ENCODE measurements at places on chromosomes 13 and 19.
A peak's percentile ranks its signal among the peaks of the same experiment; 100 is the strongest.

GRCh38 chr19:10971107-10971726 lies 10.4 kb downstream of the SMARCA4 start:
- no peak overlapping the region for H3K27ac ChIP-seq
- H3K36me3 ChIP-seq: peaks cover 12% of the 10 kb centered on the region
- H3K4me3 ChIP-seq: no peak overlapping the region
- H3K4me1 ChIP-seq: peaks cover 7% of the 10 kb centered on the region

GRCh38 chr13:98026457-98026857 lies 73.0 kb downstream of the IPO5 start:
- H3K27me3 ChIP-seq: no peaks in the 10 kb centered on the region
- DNase-seq: no peak
- H3K4me1 ChIP-seq: peaks cover 4% of the 10 kb centered on the region
- no peak overlapping the region for H3K4me3 ChIP-seq
- peaks cover 32% of the 10 kb centered on the region for H3K36me3 ChIP-seq

DNA sequence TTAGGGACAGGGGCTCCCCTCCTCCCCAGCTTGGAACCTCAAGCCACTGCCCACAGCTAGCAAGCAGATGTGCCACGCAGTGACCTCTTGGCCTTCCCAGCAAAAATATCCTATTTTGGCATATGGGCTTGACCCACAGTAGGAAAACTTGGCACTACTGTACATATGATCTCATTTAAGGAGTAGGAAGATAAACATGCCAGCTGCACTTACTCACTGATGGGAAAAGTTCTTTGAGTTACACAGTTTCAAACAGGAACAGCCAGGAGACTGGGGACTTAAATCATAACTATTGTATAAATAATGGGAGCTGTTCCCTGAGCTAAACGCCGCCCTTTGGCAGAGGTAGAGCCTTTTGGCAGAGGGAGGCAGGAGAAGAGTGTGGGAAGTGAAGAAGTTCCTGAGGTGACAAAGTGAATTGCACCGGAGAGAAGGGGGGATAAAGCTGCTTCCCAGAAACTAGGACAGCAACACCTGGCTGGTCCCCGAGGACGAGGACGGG lies 6.1 kb downstream of the SACS start:
- H3K4me1 ChIP-seq: peaks cover 20% of the 10 kb centered on the region
- peak overlapping the region; percentile 78 for H3K27ac ChIP-seq
- no peaks in the 10 kb centered on the region for H3K27me3 ChIP-seq
- peak overlapping the region; percentile 44 for H3K4me3 ChIP-seq
- DNase-seq: peak; percentile 83
- no peaks in the 10 kb centered on the region for H3K36me3 ChIP-seq

DNA sequence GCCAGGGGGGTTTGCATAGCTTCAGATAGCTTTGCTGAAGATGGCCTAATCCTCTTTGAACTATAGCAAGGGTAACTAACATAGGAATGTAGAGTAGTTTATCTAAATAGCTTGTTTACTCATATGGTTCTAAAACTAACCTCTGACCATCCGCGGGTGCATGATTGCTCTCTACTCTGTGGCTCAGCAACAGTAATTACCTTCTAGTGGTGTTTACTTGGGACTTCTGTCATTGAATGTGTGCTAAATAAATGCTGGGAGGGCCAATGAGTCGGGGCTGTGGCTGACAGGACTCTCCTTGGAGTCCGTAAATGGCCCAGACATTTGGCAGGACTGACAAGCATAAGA lies 1461.9 kb downstream of the UQCRFS1 start:
- no peaks in the 10 kb centered on the region for H3K27me3 ChIP-seq
- no peaks in the 10 kb centered on the region for H3K4me1 ChIP-seq
- no peak overlapping the region for H3K4me3 ChIP-seq
- DNase-seq: no peak
- H3K27ac ChIP-seq: no peak overlapping the region

DNA sequence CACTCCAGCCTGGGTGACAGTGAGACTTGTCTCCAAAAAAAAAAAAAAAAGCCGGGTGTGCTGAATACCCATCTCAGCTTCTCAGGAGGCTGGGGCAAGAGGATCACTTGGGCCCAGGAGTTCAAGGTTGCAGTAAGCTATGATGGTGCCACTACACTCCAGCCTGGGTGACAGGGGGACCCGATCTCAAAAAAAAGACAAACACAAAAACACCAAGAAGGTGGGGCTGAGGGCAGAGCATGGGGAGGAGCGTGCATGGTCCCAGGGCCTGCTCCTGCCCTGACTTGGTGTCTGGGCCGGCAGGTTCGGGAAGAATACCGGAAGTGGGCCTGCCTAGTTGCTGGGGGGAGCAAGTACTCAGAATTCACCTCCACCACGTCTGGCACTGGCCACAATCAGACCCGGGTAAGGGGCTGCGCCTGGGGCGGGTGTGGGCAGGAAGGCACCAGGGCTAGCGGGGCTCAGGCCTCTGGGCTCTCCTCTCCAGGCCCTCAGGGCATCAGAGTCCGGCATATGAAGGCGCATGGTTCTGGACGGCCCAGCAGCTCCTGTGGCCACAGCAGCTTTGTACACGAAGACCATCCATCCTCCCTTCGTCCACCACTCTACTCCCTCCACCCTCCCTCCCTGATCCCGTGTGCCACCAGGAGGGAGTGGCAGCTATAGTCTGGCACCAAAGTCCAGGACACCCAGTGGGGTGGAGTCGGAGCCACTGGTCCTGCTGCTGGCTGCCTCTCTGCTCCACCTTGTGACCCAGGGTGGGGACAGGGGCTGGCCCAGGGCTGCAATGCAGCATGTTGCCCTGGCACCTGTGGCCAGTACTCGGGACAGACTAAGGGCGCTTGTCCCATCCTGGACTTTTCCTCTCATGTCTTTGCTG lies 11.3 kb downstream of the DDX39A start:
- no peaks in the 10 kb centered on the region for H3K27me3 ChIP-seq
- no peak overlapping the region for H3K27ac ChIP-seq
- H3K36me3 ChIP-seq: peaks cover 72% of the 10 kb centered on the region
- no peak for DNase-seq
- H3K4me3 ChIP-seq: no peak overlapping the region
- H3K4me1 ChIP-seq: peaks cover under 1% of the 10 kb centered on the region

DNA sequence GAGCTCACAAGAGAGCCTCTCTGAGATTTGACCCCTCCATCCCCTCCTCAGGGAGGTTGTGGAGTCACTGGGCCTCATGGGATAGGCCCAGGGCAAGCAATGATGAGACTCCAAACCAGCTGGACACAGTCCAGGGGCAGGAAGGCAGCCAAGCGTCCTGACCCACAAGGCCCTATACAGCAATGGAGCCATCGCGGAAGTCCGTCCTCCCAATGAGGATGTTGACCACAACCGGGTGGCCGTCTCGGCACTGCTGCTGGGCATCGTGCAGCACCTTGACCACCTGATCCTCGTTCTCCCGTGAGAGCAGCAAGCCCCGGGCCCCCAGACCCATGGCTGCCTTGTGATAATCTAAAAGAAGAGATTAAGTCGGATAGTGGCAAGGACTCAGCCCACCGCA lies 7.9 kb downstream of the SYDE1 start:
- no peak for DNase-seq
- no peaks in the 10 kb centered on the region for H3K4me1 ChIP-seq
- H3K27me3 ChIP-seq: no peaks in the 10 kb centered on the region
- H3K36me3 ChIP-seq: peaks cover 53% of the 10 kb centered on the region
- no peak overlapping the region for H3K4me3 ChIP-seq

- H3K4me1 ChIP-seq: no peaks in the 10 kb centered on the region
- no peaks in the 10 kb centered on the region for H3K36me3 ChIP-seq
- no peak overlapping the region for H3K27ac ChIP-seq
- DNase-seq: no peak
These were observed 445.0 kb downstream of the MYO16 start for GRCh38 chr13:109074436-109074835.

GRCh38 chr13:24179486-24179850 lies 18.9 kb downstream of the SPATA13 start:
- no peak for DNase-seq
- H3K27ac ChIP-seq: no peak overlapping the region
- peaks cover 11% of the 10 kb centered on the region for H3K4me1 ChIP-seq
- no peaks in the 10 kb centered on the region for H3K36me3 ChIP-seq
- H3K4me3 ChIP-seq: no peak overlapping the region

DNA sequence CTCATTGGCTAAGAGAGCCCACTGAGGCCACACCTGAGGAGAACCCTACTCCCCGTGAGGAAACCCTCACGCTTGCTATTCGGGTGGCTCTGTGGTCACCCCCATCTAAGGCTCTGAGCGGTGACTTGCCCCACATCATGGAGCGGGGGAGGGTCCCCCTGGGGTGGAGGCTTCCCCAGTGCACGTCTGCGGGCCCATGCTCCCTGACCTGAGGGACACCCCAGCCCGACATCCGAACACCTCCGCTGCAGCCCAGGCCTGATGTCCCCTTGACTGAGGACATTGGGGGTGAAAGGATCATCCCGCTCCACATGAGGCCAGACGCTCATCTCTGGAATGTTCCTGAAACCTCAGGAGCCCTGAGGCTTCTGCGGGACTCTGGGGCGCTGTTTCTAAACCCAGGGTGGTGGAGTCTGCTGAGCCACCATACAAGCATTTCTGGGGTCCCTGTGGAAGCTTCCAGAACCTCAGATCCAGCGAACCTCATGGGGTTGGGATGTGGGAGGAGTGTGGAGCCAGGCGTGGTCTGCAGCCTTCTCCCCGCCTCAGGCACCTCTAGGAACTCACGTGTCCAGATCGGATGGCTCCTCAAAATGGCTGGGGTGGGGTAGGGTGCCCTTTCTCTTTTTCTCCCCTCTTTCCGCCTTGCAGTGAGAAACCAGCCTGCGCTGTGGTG lies 19.9 kb downstream of the TMED1 start:
- no peaks in the 10 kb centered on the region for H3K4me1 ChIP-seq
- DNase-seq: no peak
- no peak overlapping the region for H3K27ac ChIP-seq
- no peaks in the 10 kb centered on the region for H3K27me3 ChIP-seq

GRCh38 chr19:35752746-35753350 lies 4.0 kb downstream of the HSPB6 start:
- H3K27me3 ChIP-seq: no peaks in the 10 kb centered on the region
- H3K27ac ChIP-seq: no peak overlapping the region
- no peak overlapping the region for H3K4me3 ChIP-seq
- peaks cover 15% of the 10 kb centered on the region for H3K36me3 ChIP-seq
- peaks cover 12% of the 10 kb centered on the region for H3K4me1 ChIP-seq

- H3K36me3 ChIP-seq: no peaks in the 10 kb centered on the region
- no peaks in the 10 kb centered on the region for H3K4me1 ChIP-seq
- H3K27me3 ChIP-seq: no peaks in the 10 kb centered on the region
- no peak overlapping the region for H3K4me3 ChIP-seq
These were observed 29.1 kb upstream of the TSC22D1 start for GRCh38 chr13:44605275-44605674.

All from MCF 10A (cell line).